ENCODE measurements at places on chromosomes 13 and 19.

DNA sequence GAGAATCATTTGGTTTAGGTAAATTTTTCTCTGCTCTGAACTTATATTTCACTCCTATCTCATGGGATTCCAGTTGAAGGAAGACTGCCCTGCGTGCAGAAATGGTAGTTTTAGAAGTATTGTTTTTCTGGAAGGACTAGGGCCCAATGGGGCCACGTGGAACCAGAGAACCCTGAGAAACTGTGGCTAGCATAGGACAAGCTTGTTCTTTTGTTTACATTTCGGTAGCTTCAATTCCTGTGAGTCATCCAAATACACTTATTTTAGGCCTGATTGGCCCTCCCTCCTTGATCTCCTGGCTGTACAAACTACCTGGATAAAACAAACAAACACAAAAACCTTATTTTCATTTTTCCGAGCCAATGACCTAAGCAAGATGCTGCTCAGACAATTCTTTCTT is 124.0 kb downstream of the ITGBL1 start:
- DNase-seq: no peak

- no peak for DNase-seq
These were observed 24.2 kb upstream of the GRWD1 start for GRCh38 chr19:48421548-48421947.

GRCh38 chr19:15238639-15239155 is 6.4 kb upstream of the EPHX3 start:
- no peak for DNase-seq

DNA sequence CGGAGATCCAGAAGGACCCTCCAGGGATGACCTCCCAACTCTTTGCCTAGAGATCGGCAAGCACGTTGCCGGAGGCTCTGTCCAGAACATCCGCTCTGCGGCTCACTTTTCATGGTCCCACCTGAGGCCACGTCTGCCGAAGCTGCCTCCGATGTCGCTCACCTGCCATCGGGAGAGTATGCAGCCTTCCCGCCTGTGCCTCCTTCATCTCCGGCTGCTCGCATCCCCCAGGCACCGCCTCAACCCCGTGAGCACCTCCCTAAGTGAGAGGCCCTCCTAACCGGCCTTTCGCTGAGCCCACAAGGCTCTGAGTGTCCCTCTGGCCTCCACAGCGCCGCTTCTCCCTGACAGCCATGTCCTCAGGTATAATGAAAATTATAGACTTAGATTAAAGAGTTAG is 275.1 kb downstream of the EFNB2 start:
- no peak for DNase-seq

GRCh38 chr19:53047379-53047778 is 2.8 kb downstream of the ERVV-2 start:
- no peak for DNase-seq
